Ovary (tissue), 10 donors: ENCODE measurements at places on chromosomes 7 and 10.

DNA sequence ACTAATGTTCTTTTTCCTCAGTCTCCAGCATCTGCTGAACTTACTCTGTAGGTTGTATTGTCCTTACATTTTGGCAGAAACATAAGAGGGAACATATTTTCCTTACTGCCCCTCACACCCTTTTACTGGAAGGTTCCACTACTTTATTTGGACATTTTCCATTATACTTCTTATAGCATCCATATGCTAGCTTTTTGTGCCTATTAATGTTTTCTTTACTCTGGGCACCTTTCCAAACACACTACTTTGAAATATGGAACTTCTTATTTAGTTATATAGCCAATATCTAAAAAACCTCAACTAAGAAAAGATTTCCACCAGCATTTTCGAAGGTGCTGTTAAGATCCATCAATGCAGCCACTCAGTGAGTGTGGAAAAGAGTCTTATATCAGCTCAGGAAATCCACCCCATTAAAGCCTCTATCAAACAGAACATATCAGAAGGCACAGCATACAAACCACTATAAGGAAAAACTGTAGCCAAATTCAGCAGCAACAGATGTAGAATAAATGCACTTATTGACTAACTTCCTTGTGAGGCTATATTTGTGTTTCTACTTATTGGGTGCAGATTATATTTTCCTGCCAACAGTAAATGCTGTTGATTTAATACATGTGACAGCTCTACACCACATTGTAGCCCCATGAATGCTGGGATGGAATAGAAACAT lies 272.5 kb upstream of the SEMA3E start:
- no peak for DNase-seq

DNA sequence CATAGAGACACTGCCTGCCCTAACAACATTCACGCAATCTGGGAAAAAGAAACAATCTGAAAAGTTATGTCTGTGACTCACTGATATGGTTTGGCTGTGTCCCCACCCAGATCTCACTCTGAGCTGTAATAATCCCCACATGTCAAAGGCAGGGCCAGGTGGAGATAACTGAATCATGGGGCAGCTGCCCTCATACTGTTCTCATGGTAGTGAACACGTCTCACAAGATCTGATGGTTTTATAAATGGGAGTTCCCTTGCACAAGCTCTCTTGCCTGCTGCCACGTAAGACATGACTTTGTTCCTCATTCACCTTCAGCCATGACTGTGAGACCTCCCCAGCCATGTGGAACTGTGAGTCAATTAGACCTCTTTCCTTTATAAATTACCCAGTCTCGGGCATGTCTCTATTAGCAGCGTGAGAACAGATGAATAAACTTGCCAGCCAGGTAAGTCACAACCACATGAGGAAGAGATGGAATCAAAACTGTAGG lies 341.5 kb upstream of the AOAH start:
- DNase-seq = no peak

GRCh38 chr10:71128311-71128980 lies 83.9 kb upstream of the UNC5B start:
- DNase-seq = no peak

DNA sequence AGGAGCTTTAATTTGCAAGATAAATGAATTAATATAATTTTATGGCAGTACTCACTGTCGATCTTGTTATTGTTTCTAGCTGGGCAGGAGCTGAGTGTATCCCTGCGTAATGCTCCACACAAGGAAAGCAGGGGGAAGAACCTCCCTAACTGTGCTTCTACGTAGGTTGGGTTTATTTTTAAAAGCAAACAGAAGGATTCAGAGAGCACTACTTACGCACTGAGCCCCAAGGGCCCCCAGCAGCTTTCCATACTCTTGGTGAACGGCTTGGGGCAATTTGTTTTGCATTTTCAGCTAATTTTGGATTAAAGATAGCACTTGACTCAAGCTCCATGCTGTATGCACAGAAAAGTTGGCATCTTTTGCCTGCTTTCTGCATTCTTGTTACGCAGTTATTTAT lies 9.6 kb downstream of the DUSP5 start:
- no peak for DNase-seq

DNA sequence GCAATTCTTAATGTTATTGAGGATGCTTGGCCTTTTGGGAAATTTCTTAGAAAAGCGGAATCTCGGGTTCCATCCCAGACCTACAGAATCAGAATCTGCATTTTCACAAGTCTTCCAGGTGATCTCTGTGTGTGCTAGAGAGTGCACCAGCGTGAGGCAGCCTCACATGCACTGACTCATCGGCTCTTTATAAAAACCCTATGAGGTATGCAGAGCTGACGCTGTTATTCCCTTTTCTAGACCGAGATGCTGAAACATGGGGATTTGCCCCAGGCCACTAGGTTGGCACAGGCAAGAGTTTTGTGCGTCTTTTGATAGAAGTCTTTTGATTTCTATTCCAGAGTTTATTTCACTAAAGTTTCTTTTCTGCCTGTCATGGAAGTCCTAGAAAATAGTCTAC lies 61.2 kb downstream of the CDCA7L start:
- DNase-seq = no peak

DNA sequence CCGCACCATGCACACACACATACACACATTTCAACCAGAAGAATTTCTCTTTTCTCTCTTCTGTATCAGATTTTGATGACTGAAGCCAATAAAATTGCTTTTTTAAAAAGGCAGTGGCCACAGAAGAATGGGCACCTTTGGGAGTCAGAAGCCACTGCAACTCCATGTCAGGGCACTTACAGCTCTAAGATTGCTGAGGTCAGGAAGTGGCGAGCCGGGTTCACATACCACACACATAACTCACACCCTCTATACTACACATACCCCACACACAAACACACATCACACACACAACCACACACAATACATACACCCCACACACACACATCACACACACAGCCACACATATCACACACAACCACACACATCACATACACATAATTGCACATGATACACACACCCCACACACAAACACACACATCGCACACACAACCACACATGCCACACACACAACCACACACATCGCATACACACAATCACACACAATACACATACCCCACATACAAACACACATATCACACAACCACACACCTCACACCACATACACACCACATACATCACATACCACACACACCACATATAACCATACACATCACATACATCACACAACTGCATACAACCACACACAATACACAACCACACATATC lies 31.2 kb downstream of the GPRIN2 start:
- peak; percentile 4 for DNase-seq

- DNase-seq = no peak
Observed at GRCh38 chr7:114487174-114487573, 72.6 kb downstream of the FOXP2 start.

- no peak for DNase-seq
Observed at GRCh38 chr7:93594250-93594649, 19.7 kb upstream of the CALCR start.

- no peak for DNase-seq
Observed at GRCh38 chr7:129990403-129991192, 37.8 kb upstream of the UBE2H start.

DNA sequence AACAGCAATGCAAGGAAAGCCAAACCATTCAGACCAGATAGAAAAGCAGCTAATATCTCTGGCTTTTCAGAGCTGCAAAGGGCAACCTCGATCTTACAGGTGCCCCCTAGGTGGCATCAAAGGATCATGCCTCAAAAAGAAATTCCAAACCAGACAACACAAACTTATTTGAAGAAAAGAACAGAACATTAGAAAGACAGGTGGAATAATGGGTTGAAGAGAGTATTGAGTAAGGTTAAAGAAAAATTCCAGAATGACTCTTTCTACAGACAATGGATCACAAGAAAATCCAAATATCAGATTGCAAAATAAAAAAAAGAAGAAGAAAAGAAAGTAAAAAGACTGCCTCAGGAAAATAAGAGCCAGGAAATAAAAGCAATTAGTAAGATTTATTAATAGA lies 213.7 kb downstream of the ELMO1 start:
- DNase-seq = no peak
